CD4-positive, alpha-beta T cell treated with Interferon gamma for 1 hour (primary cell): ENCODE measurements at places on chromosomes 5 and 9.

GRCh38 chr5:67161767-67162166 is 34.8 kb downstream of the CD180 start:
- DNase-seq = no peak

DNA sequence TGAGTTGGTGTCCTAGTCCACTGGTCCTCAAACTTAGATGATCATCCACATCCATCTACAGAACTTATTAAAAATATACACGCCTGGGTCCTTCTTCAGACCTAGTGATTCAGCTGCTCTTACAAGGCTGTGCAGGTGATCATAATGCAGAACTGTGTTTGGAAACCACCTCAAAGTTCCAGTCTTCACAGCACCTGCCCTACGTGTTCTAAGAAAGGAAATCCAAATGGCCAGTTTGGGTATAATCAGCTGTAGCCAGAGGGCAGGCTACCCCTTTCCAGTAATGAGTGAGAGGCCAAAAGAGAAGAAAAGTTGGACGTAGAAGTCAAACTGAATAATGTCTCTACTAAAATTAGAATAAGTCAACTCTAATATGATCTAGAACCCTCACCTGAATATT is 15.4 kb downstream of the REEP5 start:
- no peak for DNase-seq

- DNase-seq = no peak
Measured at GRCh38 chr9:35993976-35994720, 36.2 kb upstream of the OR2S2 start.

- no peak for DNase-seq
Measured at GRCh38 chr5:541539-542318, 17.5 kb upstream of the SLC9A3 start.

GRCh38 chr5:178522361-178522760 is 67.8 kb downstream of the COL23A1 start:
- no peak for DNase-seq

- no peak for DNase-seq
Measured at GRCh38 chr5:57741336-57741735, 258.7 kb upstream of the ACTBL2 start.

DNA sequence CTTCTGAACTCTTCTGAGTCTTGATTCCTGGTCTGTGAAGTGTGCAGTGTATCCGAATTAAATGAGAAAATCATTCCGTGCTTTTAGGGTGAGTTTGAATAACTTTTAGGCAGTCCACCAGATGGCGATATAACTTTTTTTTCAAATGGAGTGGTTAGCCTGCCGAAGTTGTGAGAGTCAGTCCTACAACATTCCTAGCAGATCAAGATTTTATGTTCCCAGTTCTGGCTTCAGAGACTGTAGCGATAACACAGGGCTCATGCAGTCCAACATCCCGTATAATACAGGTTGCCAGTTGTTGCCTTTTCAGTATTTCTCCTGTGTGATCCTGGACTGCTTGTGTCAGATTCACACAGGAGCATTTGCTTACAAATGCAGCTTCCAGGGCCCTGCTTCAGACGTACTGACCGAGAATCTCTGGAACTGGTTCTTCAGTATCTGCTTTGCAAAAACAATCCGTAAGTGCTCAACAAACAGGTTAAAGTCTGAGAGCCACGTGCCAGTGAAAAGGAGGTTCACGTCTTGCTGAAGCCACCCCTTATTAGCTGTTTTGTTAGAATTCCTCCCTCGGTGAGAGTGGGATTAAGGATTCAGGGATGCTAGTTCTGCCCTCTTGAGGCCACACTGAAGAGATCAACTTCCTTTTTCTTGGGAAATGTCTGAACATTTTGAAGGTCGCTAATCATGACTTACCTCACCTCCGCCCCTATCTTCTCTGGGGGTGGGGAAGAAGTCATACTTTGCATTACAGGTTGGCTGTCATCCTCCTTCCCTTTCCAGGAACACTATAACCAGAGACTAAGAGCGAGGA is 22.8 kb downstream of the SMIM3 start:
- DNase-seq = no peak

- no peak for DNase-seq
Measured at GRCh38 chr9:72687331-72687730, 165.9 kb downstream of the TMC1 start.

DNA sequence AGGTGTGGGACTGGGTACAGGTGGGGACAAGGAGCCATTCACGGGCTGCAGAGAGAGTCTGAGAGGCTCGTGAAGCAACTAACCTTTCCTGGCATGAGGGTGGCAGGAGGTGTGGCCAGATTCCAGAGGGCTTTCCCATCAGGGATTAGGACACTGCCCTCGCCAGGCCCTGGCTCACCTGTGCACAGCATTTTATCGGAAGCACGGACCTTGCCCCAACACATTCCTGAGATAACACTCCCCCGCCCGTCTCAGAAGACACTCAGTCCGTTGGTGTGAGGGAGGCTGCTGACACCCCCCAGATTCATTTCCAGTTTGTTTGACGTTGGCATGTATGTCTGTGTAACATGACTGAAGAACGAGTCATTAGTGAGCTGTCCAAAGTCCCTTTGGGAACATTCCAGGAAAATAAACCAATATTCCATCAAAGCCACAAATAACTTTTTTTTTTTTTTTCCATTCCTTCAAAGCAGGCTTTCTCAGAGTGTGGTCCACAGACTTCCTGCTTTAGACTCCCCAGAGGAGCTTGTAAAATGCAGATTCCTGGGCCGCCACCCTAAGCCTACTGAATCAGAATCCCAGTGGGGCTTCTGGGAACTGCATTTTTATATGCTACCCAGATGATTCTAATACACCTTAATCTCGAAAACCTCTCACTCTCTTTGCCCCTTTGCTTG is 23.4 kb downstream of the WWC1 start:
- DNase-seq = no peak

DNA sequence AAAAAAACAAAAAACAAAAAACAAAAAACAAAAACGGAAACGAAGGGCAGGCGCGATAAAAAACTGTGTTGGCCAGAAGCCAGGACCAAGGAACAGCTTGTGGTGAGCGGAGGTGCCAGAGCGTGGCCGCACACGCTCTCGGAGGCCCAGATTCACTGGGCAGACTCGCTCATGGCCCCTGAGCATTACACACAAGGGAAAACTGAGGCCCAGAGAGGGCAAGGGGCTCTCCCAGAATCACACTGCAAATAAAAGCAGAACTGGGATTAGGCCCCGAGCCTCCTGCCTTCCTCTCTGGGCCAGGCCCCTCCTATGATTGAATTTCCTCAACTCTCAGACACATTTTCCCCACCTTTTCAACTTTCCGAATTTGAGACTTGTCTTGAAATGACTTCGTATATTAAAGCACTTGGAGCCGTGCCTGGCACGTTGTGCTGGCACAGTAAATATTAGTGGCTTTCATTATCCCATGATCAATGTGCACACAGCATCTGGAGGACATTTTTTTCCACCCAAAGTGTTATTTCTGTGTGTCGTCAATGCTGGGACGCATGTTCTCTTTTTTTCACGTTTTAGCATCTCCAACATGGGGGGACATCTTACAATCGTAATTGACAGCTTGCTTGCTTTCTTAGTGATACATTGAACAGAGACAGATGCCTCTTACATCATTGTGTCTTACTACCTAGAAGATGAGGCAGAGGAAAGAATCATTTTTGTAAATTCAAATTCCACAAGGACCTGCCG is 7.4 kb downstream of the FIBCD1 start:
- no peak for DNase-seq

GRCh38 chr5:138849882-138850281 is 25.3 kb downstream of the LRRTM2 start:
- no peak for DNase-seq

DNA sequence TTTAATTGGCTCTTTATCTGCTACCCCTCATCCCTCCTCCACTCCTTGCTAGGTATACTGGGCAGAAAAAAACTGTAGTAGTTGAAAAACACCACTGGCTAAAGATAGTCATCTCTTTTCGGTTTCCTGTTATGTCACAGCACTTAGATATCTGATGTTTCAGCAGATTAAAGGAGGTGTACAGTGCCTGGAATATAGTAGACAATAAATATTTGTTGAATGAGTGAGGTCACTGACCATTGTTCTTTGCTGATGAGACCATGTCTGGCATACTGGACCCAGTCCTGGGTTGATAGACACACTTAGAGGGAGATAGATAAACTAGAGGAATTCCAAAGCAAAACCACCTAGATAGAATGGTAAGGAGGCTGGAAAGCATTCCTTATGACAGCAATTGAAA is 3.2 kb downstream of the GRPEL2 start:
- no peak for DNase-seq

- DNase-seq = no peak
Measured at GRCh38 chr9:16627967-16628366, 242.5 kb downstream of the BNC2 start.

DNA sequence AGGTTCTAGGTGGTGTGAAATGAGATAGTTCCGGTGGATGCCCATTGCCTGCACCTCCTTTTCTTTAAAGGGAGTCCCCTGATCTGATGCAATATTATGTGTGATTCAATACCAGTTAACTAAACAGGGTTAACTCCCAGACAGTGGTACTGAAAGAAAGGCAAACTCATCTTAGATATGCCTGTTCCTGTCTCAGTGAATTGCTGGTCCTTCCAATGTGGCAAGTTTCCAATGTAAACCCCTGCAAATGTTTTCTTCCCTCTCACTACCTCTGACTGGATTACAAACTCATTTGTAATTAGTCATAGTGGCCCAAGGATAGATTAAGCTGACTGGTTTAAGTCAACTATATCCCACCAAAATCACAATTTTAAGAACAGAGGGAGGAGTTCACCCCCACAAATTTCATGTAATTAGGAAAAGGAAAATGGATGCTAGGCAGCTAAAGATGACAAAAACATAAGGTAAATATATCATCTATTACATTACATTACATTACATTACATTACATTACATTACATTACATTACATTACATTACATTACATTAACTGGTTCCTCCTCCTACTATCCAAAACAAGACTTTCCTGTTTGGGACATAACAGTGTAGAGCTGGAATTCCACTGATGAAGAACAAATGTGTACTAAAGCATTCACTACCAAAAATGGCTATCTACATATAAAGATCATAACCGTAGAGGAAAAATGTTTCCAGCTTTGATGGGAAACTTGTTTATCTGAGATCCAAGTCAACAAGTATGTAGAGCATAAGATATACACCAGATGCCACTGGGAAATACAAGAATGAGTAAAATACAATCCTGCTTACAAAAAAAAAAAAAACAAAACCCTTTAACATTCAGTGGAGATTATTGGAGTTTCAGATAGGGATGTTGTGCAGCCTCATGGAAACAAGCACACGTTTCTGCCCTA is 121.5 kb upstream of the SNX2 start:
- DNase-seq = no peak
